Fibroblast of skin of back (primary cell): ENCODE measurements at places on chromosomes 1 and 21.
A peak's percentile ranks its signal among the peaks of the same experiment; 100 is the strongest.

DNA sequence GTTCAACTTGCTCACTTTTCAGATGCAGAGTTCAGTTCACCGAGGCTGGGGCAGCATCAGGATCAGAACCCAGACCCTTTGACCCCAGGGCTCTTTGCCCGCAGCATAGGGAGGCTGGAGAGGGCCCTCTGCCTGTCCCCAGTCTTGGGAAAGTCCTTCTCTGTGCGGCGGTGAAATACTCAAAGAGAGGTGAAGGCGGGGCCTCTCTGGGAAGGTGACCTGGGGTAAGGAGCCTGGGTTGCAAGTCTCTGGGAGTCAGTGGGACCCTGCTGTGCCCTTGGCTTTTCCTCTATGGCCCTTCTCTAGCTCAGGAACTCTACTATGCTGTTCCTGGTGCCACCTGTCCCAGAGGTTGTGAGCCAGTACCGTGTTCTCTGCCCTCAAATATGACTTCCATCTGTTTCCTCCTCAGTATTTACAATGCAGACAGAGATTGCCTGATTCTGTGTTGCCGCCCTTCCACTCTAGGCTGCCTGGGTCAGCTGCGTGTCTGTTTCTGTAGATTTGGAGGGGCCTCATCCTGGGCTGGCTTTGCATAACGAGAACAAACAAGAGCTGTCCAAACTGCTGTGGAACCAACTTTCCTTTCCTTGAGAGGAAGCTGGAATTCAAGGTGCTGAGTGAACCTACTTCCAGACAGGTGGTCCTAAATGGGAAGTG lies 18.7 kb upstream of the ZBTB21 start:
- no peak for DNase-seq

DNA sequence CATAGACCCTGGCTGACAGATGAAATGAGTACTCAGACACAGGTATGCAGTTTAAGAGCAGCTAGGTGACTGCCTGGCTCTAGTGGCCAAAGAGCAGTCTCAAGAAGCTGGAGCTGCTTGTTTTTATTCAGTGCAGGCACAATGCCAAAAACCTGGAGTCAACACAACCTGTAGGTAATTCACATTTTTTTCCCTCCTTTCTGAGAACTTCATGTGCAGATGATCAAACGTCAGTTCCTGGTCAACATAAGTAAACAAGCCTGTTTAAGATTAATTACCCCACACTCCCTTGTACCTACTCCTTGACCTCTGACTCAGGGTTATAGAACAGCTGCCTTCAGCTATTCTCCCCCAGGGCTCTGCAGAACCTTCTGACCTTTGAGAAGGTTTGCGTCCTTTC lies 17.3 kb upstream of the ACADM start:
- no peak for DNase-seq

- no peak for DNase-seq
These were observed 1.6 kb downstream of the RPF1 start for GRCh38 chr1:84480650-84481049.

GRCh38 chr1:28370239-28371009 lies 884 bp downstream of the PHACTR4 start:
- DNase-seq: peak; percentile 62

GRCh38 chr1:81700728-81701470 lies 99.8 kb upstream of the ADGRL2 start:
- DNase-seq: no peak

DNA sequence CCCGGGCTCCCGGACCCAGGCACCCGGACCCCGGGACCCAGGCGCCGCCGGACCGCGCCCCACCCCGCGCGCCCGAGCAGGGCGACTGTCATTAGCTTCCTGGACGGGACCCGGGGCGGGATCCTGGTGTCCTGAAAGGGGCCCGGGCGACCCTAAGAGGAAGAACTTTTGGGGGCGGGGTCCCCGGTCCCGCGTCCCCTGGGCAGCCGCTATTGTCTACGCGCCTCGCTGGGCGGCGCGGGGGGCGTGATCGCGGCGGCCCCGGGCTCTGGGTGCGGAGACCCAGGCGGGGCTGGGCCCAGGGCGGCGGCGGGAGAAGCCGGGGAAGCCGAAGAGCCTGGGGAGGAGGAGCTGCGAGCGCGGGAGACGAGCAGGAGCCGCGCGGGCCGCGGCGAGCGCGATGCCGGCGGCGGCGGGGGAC lies 465 bp downstream of the HUNK start:
- peak; percentile 43 for DNase-seq

DNA sequence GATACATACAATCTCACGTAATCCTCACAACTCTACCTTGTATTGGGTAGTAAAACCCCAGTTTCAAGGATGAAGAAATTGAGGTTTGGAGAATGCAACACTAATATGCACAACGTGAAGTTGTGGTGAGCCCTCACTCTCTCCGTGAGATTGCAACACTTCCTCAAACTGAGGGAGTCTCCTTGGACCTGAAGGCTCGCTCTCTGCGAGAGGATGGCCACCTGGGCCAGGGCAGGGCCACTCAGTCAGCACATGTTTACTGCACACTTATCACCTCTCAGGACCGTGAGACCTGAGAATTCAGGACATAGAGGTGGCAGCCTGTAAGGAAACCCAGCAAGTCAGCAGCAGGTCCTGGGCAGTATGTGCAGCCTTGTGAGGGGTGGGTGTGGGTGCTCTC lies 8.7 kb downstream of the SH3BP5L start:
- DNase-seq: no peak

- DNase-seq: peak; percentile 65
These were observed at the start of gene CCDC18 for GRCh38 chr1:93180723-93181613. Gene CCDC18, plus strand, starts transcription at chr1:93180724. Its CDS starts 2,638 bp downstream, at chr1:93183362.

DNA sequence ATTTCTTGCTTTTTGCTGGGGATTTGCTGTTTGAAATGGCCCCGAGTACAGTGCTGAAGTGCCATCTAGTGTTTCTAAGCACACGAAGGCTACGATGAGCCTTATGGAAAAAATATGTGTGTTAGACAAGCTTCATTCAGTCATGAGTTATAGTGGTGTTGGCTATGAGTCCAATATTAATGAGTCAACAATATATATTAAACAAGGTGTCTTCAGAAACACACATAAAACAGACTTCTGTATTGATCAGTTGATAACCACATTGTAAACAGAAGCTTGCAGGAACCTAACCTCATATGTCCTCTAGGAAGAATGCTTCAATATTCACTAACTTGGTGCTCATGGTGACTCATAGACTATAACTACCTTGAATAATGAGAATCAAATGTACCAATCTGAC lies 1.7 kb upstream of the GJB5 start:
- DNase-seq: no peak

DNA sequence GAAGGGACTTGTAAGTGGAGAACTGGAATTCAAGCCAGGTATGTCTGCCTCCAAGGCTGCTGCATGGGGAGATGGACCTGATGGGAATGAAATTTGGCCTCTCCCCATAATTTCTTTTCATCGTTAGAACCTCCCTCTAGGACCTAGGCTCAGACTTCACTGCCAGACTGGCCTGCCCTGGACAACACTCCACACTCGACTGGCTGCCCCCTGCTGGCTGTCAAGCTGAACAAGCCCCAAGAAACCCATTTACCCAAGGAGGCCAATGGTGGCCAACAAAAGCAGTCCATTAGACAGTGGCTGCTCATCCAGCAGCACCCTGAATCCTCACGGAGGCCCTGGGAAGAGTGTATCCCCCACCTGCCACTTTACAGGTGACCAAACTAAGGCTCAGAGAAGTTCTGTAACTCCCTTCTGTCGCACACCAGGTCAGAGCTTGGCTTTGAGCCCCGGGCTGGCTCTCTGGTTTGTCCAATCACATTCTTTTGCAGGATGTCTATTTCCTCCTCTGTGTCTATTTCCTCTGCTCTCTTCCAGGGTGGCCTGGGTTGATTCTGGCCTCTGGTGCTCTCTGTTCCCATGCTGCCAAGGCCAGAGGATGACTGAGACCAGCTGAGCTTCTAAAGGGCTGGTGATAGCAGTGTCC lies 3.8 kb downstream of the RNF186 start:
- DNase-seq: peak; percentile 41

GRCh38 chr21:34126269-34126668 lies 52.9 kb downstream of the MRPS6 start:
- peak; percentile 56 for DNase-seq

GRCh38 chr1:33170351-33171274 lies 11.2 kb downstream of the TRIM62 start:
- DNase-seq: no peak

GRCh38 chr1:86119214-86119764 lies 37.3 kb downstream of the COL24A1 start:
- peak; percentile 7 for DNase-seq

GRCh38 chr1:204733869-204734596 lies 48.5 kb upstream of the LRRN2 start:
- no peak for DNase-seq

DNA sequence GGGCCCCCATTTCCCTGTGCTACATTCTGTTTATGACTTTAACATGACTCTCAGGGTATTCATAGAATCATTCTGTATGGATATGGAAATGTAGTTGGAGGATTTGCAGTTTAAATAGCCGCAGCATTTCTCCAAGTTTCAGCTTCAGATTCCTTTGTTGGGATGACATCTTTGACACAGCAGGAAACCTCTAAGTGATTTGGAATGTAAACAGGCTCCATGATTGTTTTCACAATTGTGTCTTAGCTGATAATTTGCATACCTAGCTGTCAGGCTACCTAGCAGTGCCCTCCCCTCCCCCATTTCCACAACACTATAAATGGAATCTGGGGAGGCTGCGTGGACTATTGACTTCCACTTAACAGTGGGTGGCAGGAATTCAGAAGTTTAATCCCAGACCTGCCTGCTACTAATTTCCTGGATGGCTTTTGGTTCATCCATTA lies 290.2 kb downstream of the HLX start:
- DNase-seq: peak; percentile 88
